Urinary bladder (tissue), 4 donors: ENCODE measurements at places on chromosomes 4 and X.

- DNase-seq = no peak
Measured at GRCh38 chr4:153521478-153521877, 55.3 kb downstream of the TMEM131L start.

GRCh38 chr4:56040842-56041241, 92.1 kb downstream of the CEP135 start:
- no peak for DNase-seq

- DNase-seq = no peak
Measured at GRCh38 chrX:81392396-81392795, 190.5 kb downstream of the SH3BGRL start.

- no peak for DNase-seq
Measured at GRCh38 chr4:82852751-82853285, 38.1 kb downstream of the SEC31A start.

DNA sequence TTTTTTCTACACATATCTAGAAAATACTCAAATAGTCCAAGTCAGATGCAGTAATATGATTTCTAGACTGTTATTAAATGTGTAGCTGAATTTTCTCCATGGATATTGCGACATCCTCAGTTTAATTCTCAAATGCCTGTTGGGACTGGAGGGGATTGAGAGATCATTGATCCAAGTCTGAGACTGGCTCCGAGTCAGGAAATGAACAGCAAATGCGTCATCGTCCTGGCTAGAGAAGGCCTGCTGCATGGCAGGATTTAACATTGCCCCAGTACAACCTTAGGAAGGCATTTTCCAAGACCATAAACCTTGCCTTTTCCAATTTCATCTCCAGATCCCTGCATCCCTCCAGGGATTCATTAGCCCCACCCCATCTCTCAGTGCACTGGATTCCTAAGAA, 56.6 kb upstream of the SLC6A14 start:
- DNase-seq = no peak

DNA sequence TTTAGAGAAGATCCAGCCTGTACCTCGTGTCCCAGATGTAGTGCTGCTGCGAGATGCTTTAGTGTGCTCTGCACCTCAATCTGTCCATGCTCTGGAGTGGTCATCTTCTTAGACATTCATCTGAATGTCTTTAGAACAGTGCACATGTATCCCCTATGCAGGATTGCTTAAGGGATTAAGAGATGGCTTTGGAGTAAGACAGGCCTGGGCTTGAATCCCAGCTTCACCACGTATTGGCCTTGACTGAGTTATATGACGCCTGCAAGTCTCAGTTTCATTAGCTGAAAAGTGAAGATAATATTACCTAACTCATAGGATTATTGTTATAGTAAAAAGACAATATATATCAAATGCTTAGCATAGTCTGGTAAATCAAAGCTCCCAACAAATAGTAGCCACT, 98.3 kb downstream of the NFKB1 start:
- DNase-seq = no peak

GRCh38 chrX:120459309-120459708, 9.8 kb downstream of the LAMP2 start:
- no peak for DNase-seq

DNA sequence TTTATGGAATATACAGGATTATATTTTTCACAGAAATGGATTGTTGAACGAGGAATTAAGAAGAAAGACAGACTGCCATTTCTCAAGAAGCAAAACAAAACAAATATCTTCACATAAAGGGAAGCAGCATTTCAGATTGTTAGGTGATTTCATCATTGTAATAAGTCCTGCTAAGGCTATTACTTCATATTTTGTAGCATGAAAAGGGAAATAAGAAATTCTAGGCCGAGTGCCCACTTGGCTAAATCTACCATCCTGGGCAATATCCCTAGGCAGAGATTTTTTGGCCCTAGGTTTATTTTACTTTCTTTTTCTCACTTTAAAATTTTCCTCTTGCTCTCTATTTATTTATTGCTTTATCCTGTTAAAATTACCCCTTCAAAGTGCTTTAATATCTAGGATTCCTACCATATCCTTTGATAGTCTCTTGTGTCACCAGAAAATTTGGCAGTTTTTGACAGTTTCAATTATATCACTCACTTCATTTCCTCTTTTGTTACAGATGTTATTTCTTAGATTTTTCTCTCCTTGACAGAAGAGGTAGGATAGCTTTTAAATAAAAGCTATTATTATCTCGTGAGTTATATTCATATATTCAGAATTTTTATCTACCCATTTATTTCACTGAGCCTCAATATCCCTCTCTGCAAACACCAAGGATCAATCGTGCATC, 142.3 kb downstream of the PDGFC start:
- DNase-seq = no peak

DNA sequence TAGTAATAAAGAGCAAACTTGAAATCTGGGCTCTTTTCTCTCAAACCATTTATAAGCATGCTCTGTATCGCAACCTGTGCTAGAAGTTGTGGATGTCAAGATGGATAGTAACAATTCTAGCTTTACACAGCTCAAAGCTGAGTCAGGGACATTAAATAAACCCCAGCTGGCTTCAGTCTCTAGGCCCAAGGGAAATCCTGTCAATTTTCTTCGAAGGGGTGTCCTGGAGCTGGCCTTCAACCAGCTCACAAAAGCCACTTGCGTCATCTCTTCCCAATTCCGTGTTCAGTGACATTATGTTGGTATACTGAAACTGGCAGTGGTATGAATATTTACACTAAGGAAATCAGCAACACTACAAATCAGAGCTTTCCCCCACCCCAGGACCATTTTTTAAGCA, 89.8 kb upstream of the PRKG2 start:
- DNase-seq = no peak
